ENCODE measurements at places on chromosomes 13 and 19. TPM values are rescaled to one million over a fixed set of nuclear protein-coding genes. Genes with fewer than 3 reads are reported as not detected.

The ZNF565 gene
- total RNA-seq, result 1.7 TPM

The ZNF738 gene
- total RNA-seq, result 2.4 TPM

The NTF4 gene
- not detected for total RNA-seq

The INSR gene
- 10.7 TPM for total RNA-seq

The ZNF256 gene
- total RNA-seq, result 3.6 TPM

The MRPL4 gene
- total RNA-seq, result 68.1 TPM

The MAMSTR gene
- 0.35 TPM for total RNA-seq

The RELB gene
- total RNA-seq, result 5.3 TPM

The KLK14 gene
- not detected for total RNA-seq

The UQCRFS1 gene
- total RNA-seq, result 76.7 TPM

The DCT gene
- total RNA-seq, result 1,300 TPM

The ERFL gene
- not detected for total RNA-seq

The KCNC3 gene
- 0.55 TPM for total RNA-seq

The CBLC gene
- not detected for total RNA-seq

The CLEC4G gene
- not detected for total RNA-seq

The GRIK5 gene
- not detected for total RNA-seq

The DMKN gene
- 23.0 TPM for total RNA-seq

GRCh38 chr13:35787937-35788336 lies 311.4 kb upstream of the MAB21L1 start:
- no peak for DNase-seq

GRCh38 chr19:46945694-46946489 lies 73.7 kb upstream of the NPAS1 start:
- no peak for DNase-seq

DNA sequence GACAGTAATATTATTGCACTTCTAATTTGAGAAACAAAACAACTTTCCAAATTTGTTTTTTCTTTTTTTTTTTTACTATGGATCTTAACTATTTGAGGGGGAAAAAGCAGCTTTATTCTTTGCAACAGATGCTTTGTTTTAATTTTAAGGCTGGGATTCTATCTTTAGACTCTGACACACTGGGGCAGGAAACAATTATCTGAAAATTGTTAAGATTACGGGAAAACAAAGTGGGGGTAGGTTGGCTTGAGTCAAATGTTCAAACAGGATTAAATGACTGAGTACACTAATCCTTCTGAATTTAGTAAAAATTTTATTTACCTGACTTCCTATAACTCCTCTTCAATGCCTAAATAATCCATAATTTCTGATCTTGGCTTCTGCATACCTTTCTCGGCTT lies 543.2 kb downstream of the SLITRK6 start:
- DNase-seq, result no peak

- DNase-seq, result peak; percentile 21
Measured at GRCh38 chr19:30479231-30479630, 107.0 kb downstream of the ZNF536 start.

DNA sequence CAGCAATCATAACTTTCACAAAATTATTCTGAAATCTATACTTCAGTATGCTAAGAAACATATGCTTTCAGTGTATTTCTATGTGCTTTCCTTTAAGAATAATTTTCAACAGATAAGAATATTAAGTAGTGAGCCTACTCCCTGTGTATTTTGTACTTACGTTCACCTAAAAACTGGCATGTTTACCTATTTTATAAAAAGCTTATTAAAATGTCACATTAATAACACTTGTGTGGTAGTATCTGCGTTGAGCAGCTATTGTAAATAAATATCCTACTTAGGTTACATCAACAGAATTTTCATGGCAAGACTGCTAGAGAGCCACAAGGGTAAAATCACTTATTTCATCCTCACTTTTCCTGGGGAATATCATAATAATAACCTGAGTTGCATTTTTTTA lies 113.4 kb upstream of the SLITRK5 start:
- DNase-seq, result no peak

- no peak for DNase-seq
Measured at GRCh38 chr19:17420475-17420924, 653 bp downstream of the MVB12A start.

DNA sequence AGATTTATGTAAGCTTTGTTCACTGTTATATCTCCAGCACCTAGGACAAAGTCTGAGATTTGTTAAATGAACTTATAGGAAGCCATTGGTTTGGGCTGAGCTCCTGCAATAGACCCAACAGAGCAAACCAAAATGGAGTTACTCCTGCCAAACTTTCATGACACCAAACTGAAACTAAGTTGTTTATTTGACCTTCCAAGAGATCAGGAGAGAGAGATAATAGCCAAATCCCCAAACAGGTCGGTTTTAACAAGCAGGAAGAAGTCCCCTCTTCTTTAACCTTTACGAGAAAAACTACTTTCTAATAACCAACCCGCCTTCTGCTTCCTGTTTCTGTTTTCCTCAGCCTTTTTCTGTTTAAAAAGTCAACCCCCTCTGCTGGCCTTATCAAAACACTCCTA lies 54.9 kb upstream of the ATP12A start:
- DNase-seq, result no peak

- DNase-seq, result no peak
Measured at GRCh38 chr13:40101708-40102359, 446.4 kb downstream of the COG6 start.

- peak; percentile 63 for DNase-seq
Measured at GRCh38 chr13:27526516-27526915, 76.2 kb upstream of the MTIF3 start.

DNA sequence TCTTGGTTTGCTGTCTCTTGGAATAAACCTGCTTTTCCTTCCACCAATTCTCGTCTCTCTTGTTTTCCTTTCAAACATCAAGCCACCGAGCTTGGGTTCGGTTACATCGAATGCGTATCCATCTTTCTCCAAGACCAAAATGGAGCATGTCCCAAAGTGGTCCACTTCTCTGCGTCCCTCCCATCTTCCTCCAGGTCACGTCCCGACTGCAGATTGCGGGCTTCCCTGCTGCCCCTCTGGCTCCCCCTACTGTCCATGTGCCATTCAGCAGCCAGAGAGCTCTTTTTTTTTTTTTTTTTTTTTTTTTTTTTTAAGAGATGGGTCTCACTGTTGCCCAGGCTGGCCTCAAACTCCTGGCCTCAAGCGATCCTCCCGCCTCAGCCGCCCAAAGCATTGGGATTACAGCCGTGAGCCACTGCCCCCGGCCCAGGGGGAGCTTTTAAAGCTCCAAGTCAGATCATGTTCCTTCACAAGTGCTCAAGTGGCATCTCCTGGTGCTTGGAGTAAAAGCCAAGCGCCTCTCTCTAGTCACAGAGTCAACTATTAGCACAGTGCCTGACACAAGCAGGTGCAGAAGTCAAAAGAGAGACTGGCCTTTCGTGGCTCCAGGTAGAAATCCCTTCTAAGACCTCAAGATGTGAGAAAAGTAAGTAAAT lies 10.0 kb downstream of the COL5A3 start:
- peak; percentile 79 for DNase-seq

- peak; percentile 64 for DNase-seq
Measured at GRCh38 chr19:12194827-12195731, 32.2 kb downstream of the ZNF136 start.

DNA sequence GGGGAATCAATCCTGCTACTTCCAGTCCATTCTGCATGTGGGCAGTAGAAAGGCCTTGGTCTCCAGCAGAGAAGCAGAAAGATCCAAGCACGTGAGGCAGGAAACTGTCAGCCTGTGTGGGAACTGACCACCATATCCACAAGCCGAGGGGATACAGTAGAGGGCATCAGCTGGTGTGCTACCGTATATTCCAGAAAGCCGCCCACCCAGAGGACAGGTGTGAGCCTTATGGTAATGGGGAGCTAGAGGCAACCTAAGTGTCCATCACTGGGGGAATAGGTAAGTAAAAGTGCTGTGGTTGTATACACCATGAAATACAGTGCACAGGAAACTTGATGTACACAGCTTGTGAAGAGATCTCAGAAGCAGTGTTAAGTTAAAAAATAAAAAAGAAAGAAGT lies 2.8 kb upstream of the IFNL1 start:
- DNase-seq, result no peak

- peak; percentile 61 for DNase-seq
Measured at GRCh38 chr13:62292714-62293480, 877.2 kb upstream of the PCDH20 start.

DNA sequence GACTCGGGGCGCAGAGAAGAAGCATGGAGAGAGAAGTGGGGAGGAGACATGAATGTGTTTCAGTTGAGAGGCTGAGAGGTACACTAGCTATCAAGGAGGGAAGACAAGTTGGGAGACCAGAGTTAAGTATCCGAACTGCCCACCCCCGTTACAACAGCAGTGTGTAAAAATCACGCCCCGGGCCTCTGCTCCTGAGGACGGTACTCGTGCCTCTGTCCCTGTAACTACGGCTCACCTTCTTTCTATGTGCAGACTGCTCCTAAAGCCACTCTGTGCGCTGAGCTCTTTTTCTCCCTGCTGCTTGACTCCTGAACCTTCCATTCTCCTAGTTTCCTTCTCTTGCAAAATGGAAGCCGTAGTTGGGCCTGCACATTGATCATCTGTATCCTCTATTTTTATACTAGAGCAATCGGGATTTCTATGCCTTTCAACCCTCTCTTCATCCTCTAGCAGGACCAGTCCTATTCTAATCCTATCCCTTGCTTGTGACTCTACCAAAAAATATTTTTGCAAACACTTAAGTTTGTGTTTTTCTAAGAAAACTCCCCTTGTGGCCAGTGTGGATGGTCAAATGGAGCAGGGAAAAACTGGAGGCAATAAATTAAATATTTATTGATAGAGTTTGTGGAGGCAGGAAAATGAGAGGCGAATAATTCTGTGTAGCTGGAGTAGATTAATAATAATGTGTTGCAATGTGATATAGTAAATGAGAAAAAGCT lies 569 bp downstream of the POLR1D start:
- peak; percentile 21 for DNase-seq

DNA sequence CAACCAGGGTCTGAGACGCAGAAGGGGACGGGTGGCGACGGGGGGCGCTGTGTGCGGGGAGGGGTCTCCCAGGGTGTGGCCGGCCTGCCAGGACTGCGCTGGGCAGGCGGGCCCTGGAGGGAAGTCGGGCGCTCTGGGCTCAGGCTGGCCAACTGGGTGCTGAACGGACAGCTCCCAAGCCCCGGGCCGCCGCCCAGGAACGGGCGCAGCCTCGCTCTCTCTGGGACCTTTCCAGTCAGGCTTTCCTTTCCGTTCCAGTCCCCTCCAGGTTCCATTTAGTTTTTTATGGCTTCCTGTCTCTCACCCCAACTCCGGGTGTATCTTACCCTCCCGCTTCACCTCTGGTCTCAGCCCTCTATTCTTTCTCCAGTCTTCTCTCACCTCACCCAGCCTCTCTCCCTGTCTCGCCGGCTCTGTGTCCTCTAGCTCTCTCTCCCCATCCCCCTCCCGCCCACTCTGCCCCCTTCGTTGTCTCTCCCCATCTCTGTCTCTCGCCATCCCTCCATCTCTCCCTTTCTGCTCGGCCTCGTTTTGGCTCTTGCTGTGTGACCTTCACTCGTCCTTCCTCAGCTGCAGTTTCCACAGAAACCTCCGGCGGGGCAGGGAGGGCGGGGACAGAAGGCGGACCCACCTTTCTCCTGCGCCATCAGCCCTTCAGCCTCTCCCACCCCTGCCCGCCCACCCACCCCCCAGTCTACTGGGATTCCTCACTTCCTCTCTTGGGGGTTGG lies 3.3 kb upstream of the ATP1A3 start:
- DNase-seq, result peak; percentile 29

- no peak for DNase-seq
Measured at GRCh38 chr13:108313382-108313781, 43.9 kb downstream of the TNFSF13B start.

DNA sequence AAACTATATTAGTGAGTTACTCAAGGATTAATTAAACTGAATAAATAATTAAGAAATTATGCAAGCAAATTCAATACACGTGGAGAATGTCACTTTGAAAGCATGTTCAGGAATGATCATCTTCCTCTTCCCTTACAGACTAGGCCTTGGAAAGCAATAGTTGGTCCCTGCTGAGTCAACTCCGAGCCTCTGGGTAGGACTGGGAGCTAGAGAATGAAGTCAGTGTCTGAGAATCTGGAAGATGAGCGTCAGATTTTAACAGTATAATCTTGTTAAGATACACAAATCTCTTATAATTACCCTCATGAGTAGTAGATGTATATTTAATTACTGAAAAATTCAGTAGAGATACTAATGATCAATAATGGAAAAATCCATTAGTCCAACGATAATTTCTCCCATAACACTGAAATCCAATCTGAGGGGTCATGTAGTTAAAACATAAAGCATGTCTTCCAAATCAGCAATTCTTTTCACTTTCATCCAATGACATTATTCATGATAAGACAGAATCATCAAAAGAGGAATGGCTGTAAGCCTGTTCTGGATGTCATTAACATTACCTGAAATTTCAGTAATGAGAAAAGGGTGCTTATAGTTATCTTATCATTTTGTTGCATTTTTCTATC lies 423.0 kb downstream of the DCT start:
- DNase-seq, result no peak

DNA sequence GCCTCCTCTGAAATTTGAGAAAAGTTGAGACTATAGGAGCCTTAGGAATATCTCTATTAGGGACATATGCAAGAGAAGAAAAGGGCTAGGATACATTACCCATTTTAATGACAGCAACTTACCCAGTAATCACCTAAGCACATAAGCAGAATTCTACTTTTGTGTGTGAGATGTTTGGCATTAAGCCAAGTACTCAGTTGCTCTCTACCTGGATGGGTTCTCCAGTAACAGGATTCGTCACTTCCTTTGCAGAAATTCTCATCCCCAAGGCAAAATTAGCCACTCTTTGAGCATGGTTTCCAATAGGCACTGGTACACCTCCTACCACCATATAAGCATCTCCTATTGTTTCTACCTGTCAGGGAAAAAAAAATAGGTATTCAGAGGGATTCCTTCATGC lies 95.1 kb downstream of the C13orf42 start:
- no peak for DNase-seq

GRCh38 chr13:40589285-40590109 lies 76.9 kb downstream of the FOXO1 start:
- DNase-seq, result peak; percentile 71

DNA sequence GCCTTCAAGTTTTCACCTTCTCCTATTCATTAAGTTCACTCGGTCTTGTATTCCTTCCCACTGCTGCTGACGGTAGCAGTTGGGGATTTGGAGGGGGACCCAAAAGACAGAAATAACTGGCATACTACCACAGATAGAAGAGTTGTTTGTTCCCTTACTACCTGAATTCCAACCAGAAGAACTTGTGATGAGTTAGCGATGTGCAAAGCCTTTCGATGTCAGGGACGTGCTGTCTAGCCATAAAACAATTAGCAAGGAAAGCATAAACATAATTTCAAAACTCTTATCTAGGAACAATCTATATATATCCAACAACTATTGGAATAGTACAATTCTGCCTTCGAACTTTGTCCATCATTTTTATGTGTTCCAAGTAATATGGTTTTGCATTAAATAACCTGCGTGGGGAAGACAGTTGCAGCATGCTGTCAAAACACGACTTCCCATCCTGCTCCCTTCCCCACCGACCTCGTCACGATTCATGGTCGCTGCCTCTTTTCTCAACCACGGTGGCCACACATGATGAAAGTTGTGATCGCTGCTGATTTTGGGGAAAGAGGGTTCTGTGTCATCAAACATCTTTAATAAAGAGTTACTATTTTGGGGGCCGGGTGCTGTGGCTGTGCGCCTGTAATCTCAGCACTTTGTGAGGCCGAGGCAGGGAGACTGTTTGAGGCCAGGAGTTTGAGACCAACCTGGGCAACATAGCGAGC lies 3.8 kb upstream of the SLC7A9 start:
- DNase-seq, result no peak

- no peak for DNase-seq
Measured at GRCh38 chr19:12667731-12668302, 1.2 kb downstream of the WDR83 start.
